Stimulated activated CD4-positive, alpha-beta T cell treated with anti-CD3 and anti-CD28 coated beads, Interleukin-15, amount 100 ng/mL, for 24 hours (primary cell): ENCODE measurements at places on chromosomes 16 and 17.

DNA sequence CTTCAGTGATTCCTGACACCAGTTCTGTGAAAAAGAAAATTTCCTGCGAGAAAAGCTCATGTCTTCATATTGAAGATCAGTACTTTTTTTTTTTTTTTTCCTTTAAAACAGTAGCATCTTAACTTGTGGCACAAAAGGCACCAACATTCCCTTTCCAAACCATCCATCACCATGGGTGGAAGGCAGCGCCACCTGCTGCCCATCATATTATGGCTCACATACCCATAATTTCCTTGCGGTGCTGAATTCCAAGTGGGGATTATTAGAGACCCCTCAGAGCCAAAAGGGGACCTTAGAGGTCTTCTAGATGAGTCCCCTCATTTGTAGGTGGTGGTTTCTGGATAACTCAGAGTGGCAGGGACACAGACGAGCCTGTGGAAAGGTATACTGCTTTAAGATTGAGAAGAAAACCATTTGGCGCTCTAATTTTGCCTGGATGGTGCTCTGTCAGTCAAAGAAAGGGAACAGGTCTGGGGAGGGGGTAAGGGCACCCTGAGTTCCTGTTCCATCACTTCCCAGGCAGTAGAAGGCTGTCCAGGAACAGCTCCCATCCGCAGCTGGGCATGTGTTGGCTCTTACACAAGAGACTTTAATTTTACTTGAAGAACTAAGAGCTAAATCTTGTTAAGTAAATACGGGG, 7.9 kb upstream of the SOST start:
- peak; percentile 55 for DNase-seq

GRCh38 chr16:7374614-7375174, 42.0 kb downstream of the RBFOX1 start:
- DNase-seq = no peak

DNA sequence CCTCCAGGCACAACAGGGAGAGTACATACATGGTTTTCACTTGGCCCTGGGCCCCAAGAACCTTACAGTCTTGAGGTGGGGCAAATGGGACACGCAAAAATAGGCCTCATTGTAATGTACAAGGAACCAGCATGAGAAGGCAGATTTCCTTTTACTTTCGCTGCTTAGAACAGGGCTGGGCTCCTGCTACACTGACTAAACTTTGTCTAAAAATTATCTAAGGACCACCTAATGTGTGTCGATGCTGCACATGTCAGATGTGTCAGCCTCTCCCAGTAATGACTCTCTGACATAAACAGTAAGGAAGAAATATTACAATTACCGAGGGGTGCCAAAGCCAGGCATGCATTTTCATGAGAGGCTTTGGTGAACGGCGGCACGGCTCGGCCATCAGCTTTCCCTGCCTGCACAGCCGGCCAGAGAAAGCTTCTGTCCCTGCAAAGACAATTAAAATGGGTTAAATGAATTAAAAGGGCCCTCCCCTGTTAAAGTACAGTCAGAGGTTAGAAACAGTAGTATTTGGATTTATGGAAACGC, 224.2 kb upstream of the IRX3 start:
- no peak for DNase-seq

GRCh38 chr16:29821643-29822115, 1.4 kb downstream of the MVP start:
- no peak for DNase-seq

- DNase-seq = no peak
These were observed 1.4 kb downstream of the RAB40C start for GRCh38 chr16:591231-591630.

DNA sequence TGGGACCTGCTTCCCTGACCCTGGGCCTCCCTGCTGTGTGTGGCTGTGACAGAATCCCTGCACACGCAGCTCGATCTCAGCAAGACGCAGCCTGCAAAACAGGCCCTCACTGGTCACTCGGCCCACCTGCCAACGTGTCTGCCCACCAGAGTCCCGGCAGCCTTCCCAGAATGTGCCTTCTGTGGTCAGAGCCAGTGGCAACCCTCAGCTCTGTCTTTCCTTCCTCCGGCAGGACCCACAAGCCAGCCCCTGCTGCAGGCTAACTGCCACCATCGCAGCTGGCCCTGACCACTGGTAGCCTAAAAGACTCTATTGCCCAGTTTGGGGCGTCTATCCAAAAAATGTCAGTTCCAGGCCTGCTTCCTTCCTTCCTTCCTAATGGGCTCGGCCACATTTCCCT, 83.2 kb downstream of the LITAF start:
- no peak for DNase-seq

GRCh38 chr16:19108409-19109287, 5.1 kb upstream of the ITPRIPL2 start:
- DNase-seq = no peak

DNA sequence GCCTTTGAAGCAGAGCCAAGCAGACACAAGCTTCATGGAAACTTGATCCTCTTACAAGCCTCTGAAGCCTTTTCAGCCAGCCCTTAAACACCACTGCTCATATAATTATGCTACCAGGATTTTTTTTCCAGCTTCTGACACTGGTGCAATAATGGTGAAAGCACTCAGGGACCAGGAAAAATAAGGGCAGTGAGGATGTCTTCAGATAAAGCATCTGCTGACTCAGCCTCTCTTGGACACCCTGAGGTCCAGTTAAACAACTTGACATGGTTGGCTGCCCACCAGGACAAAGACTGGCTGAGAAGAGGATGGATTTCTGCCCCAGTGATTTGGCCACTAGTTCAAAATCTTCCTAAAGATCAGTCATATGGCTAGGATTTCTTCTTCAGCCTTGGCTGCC, 124.2 kb upstream of the N4BP1 start:
- no peak for DNase-seq

DNA sequence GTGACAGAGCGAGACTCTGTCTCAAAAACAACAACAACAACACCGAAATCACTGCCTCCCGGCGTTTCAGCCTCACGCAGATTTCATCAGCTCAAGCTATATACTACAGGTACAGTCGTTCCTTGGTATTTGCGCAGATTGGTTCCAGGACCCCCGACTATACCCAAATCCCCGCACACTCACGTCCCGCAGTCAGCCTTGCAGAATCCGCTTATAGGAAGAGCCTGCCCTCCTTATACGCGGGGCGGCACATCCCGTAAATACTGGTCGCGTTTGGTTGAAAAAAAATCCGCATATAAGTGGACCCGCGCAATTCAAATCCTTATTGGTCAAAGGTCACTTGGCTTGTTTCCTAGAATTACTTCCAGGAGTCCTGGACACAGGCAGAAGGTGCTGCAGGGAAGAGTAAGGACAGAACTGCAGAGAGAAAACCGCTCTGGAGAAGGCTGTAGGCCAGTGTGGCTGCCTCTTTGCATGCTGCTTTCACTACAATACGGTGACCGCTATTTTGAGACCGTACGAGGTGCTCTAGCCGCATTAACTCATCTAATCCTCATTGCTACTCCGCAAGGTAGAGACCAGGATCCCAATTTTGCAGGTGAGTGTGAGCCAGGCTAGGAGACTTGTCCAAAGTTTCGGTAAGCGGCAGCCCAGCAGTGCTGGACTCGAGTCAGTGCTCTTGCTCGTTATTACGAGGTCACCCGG, 718 bp downstream of the NDUFAB1 start:
- DNase-seq = no peak

GRCh38 chr17:6334386-6334785, 100.5 kb downstream of the AIPL1 start:
- no peak for DNase-seq

GRCh38 chr16:14051103-14051729, 19.9 kb upstream of the MRTFB start:
- no peak for DNase-seq

DNA sequence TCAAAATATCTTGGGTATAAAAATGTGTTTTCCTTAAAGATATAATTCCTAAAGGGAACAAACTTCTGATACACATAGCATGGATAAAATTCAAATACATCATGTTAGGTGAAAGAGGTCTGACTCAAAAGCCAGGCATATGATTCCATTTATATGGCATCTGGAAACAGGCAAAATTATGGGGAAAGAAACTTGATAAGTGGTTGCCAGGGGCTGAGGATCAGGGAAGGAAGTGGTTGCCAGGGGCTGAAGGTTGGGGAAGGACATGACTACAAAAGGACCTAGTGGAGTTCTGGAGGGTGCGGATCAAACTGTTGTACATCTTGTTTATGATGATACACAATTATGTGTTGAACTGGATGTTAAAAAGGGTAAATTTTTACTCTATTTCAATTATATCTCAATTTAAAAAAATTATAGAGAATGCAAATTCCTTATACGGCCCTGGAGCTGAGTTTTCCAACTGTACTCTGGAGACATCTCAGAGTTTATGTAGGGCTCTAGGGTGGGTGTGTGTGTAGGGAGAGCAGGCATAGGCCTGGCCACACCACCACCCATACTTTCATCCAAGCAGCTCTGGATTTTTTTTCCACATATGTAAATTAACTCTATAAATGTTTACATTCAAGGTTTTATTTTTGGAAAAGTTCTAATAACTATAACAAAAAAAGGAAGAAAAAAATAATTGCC, 55.0 kb downstream of the AMFR start:
- DNase-seq = no peak

DNA sequence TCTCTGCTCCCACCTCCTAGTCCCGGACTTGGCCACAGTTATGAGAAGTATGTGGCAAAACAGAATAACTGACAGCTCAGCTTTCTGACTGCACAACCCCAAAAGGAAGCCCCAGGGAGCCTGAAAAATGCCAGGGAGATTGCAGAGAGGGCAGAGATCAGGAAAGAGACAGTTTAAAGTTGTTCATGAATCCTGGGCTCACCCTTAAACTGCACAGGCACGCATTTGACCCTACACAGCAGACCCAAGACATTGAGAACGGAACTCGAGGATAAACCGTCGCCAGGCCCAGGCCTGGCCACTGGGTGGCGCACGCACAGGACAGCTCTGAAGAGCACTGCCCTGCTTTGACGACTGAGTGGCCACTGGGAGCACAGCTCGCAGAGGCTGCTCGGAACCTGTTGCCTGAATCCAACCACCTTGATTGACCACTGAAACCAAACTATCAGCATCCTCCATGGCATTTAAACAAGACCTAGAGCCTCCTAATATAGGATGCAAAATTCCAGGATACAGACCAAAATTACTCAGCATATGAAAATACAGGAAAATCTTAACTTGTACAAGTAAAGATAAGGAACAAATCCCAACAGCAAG, 114.0 kb downstream of the C16orf95 start:
- DNase-seq = peak; percentile 71

DNA sequence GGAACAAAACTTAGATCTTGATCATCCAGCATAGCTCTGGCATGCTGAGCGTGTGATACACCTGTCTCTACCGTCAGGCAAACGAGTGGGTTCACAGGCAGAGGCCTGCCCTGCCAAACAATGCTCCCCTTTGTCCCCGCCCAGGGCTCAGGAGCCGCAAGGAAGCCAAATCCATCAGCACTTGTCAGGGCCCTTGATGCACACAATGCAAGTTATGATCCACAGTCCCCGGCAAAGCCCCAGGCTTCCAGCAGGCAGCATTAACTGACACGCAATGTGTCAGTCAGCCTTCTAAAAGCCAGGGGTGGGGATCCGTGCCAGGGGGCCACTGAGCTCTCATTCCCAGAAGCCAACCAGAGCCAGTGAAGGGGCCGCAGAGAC, 460.9 kb downstream of the SLC39A11 start:
- DNase-seq = no peak

DNA sequence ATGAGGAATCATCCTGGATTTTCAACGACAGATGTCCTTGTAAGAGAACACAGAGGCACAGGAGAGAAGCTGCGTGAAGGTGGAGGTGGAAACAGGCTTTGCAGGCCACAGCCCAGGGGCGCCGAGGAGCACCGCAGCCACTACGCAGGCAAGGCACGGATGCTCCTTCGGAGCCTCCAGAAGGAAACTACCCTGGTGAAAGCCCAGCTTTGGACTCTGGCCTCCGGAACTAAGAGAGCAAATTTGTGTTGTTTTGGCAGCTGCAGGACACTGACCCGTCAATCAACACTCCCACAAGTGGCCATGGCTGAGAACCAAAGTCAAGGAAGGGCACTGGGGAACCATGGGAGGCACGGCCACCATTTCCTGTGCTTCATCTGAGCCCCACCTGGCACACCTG, 3.4 kb downstream of the ARL16 start:
- DNase-seq = no peak

- DNase-seq = no peak
These were observed 313.2 kb upstream of the KCNJ16 start for GRCh38 chr17:69761767-69762321.

DNA sequence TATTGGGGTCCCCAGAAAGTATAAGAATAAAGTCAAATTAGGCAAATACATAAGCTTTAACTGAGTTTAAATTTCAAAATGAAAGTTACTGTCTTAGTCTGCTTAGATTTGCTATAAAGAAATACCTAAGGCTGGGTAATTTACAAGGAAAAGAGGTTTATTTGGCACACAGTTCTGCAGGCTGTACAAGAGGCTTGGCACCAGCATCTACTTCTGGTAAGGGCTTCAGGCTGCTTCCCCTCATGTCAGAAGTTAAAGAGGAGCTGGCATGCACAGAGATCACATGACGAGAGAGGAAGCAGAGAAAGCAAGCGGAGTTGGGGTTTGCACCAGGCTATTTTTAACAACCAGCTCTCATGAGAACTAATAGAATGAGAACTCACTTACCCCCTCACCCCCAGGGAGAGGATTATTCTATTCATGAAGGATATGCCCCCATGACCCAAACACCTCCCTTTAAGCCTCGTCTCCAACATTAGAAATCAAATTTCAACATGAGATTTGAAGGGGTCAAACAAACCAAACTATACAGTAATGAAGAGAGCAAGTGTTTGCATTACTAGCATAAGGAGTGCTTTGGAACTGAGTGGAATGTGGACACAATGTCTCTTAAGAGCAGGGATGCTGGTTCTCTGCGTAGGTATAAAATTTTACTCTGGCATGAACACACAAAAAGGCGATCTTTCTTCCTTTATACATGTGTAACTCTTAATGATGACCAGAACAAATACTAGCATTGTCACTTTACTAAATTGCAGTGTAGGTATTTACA, 292.8 kb upstream of the PMFBP1 start:
- DNase-seq = no peak

DNA sequence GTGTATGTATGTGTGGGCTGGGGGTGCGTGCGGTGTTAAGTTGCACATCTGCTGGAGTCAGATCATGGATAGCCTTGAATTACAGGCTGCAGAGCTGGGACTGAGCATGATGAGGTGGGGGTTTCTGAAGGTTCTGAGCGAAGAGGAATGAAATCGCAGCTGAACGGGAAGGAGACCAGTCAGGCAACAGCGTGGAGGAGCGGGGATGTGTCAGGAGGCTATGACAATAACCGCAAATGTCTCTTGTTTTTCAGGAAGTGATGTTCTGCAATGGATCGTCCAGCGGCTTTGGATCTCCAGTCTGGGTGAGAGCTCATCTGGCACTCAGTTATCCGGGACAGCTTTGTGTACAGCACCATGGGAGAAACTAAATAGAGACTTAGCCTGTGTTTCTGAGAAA, 20.9 kb downstream of the RGS9 start:
- no peak for DNase-seq
